Stimulated activated CD4-positive, alpha-beta T cell treated with anti-CD3 and anti-CD28 coated beads, TNF-alpha, amount 100 ng/mL, for 24 hours (primary cell): ENCODE measurements at places on chromosomes 16 and 17.

- no peak for DNase-seq
Measured at GRCh38 chr16:19417640-19418039, at the start of gene TMC5. Gene TMC5 (plus strand): TSS chr16:19417883. CDS start chr16:19440039, 22,156 bp downstream.

- peak; percentile 12 for DNase-seq
Measured at GRCh38 chr16:12801511-12802042, 2.1 kb downstream of the CPPED1 start.

DNA sequence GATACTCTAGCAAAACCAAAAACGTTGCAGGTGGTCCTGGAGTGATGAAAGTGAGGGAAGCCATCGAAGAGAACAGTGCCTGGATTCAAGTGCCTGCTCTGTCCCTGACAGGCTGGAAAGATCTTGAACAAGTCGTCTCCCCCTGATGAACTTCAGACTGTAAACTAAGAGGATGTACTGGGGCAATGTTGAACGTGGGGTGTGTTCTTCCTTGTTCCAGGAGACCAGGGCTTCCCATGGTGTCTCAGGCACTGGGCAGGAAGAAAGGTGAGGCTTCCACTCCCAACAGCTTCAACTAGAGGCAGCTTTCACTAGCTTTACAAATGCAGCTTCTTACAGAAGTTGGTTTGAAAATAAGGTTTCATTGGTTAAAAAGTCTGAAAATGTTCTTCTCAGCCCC is 21.4 kb upstream of the NF1 start:
- no peak for DNase-seq

DNA sequence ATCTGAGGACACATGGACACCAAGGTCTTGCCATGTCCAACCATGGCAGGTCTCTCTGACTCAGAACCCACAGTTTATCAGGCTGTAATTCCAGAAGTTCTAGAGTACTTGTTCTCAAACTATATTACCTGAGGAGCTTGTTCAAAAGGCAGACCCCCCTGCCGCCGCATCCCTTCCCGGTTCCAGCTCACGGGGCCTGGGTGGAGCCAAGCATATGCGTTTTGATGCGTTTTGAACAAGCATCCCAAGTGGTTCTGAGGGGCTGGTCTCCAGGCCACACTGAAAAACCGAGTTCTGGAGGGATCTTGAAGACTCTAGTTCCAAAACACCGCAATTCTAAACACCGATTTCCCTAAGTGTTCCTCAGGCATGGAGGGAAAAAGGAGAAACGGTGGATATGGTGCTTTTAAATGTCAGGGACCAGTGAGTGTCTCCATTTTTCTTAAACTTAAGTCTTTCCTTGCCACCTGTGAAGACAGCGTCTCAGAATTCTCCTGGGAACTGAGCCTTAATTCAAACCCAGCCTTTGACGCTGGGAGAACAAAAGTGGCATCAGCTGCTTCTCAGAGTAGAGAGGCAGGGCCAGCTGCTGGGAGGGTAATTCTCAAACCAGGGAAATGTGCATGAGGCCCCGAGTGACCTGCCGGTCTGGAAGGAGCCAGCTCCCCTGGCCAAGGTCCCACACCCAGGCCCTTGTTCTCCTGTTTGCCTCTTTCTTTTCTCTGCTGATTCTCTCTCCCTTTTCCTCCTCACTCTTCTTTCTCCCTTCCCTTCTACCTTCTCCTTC is 84.4 kb upstream of the PLCG2 start:
- DNase-seq = no peak

GRCh38 chr17:77442976-77443747 is 302.4 kb downstream of the SEC14L1 start:
- no peak for DNase-seq
